ENCODE measurements at places on chromosomes 2 and 18.

- DNase-seq: no peak
Observed at GRCh38 chr2:174059884-174060244, 94.7 kb upstream of the SP3 start.

GRCh38 chr2:72993933-72994280 is 76.6 kb downstream of the EMX1 start:
- no peak for DNase-seq

GRCh38 chr2:62727876-62728566 is 22.5 kb downstream of the EHBP1 start:
- DNase-seq: no peak

DNA sequence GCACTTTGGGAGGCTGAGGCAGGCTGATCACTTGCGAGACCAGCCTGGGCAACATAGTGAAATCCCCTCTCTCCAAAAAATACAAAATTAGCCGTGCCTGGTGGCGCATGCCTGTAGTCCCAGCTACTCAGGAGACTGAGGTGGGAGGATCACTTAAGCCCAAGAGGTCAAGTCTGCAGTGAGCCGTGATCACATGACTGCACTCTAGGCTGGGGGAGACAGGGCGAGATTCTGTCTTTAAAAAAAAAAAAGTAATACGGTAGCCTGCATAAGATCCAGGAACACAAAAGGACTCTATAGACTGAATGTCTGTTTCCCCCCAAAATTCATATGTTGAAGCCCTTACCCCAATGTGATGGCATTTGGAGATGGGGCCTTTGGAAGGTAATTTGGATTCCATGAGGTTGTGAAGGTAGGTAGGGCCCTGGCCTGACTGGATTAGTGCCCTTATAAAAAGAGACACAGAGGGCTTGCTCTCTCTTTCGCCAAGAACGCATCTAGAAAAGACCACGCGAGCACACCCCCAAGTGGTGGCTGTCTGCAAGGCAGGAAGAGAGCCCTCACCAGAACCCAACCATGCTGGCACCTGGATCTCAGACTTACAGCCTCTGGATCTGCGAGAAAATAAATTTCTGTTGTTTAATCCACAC is 17.0 kb downstream of the MBOAT2 start:
- no peak for DNase-seq

DNA sequence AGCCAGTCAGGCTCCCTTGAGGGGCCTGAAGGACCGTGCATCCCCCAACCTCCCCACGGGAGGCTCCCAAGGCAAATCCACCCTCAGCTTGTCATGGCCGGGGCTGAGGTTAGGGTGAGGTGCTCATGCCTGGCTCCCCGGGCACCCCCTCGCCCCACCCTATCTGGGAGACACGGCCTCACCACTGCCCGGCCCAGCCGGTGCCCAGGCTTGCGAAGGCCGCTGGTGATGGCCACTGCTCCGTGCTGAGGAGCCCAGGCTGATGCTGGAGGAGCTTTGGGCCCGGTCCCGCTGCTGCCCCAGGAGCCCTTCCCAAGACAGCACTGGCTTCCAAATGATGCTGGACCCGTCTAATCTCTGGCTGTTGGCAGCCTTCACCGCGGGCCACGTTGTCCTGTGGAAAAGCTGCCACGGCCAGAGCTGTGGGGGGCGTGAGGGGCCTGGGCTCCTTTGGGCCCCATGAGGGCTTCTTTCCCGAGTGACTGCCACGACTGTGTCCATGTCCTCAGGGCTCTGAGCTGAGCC is 135.7 kb upstream of the CTDP1 start:
- DNase-seq: no peak

- DNase-seq: peak; percentile 31
Observed at GRCh38 chr2:98948956-98949739, 13.1 kb upstream of the CRACDL start.

- no peak for DNase-seq
Observed at GRCh38 chr2:172275239-172275638, 152.1 kb upstream of the ITGA6 start.

DNA sequence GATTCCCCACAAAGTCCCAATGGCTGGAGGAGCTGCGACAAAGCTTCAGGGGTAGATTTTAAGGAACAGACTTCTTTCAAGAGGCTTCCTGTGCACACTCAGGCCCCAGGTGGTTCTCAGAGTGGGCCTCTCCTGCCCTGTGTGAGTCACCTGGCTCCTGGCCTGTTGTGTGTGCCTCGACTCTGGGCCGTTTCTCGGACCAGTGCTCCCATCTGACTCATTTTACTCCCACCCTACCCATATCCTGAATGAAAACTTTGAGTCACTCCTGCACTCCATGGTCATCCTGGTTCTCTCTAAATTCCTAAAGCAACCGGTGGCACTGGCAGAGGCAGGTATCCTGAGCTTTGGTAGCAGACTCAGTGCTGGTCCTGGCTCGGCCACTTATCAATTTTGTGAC is 84.1 kb downstream of the CELF4 start:
- DNase-seq: no peak

DNA sequence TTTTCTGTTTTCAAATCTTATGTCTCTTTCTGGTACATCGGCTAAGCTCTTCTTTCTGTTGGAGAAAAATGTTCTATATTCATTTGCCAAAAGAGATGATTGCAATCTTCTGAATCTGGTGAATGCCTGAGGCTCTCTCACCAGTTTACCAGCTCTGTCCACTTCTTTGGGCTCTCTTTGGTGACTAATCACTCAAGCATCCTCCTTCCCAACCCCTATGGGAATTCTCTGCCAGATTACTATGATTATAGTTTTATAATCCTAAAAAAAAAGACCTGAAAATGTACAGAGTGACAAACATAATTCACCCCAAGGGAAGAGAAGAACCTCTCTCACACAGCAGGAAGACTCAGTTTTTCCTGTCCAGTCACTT is 187.3 kb downstream of the CAMKMT start:
- no peak for DNase-seq

- DNase-seq: no peak
Observed at GRCh38 chr18:69495338-69495737, 94.7 kb downstream of the DOK6 start.

DNA sequence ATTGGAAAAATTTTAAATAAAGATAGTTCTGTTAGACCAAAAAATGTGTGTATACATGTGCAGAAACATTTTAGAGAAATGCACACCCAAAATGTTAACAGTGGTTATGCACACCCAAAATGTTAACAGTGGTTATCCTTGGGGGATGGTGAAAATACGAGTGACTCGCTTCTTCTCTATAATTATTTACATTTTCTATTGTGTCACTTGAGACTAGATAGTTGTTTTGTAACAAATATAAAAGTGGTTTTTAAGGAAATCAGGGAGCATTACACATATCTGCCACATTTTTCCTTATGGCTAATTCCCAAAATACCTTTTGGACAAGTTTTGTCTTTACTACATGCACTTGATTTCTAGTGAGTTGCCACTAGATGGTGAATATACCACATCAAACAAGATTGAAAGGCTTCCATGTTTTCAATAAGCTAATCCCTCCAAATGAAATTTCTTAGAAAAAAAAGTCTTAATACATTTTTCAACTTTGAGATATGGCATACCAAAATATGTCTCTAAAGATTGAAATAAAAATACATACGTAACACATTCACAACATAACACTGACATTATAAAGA is 9.0 kb upstream of the HIBCH start:
- DNase-seq: no peak

DNA sequence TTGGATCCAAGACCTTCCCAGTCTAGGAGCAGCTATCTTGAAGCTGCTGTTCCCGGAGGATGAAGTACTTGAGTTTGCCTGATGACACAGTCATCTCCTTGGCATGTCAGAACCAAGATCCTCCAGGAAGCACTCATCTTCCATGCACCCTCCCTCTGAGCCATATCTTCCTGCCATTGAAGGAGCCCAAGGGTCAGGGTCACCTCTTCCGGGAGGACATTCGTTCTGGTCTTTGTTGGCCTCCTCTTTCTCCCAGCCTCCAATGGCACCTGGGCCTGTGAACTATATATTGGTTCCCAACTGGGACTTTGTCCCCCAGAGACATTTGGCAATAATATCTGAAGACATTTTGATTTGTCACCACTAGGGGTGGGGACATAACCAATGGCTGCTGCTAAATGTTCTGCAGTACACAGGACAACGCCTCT is 4.2 kb upstream of the MYO7B start:
- no peak for DNase-seq

DNA sequence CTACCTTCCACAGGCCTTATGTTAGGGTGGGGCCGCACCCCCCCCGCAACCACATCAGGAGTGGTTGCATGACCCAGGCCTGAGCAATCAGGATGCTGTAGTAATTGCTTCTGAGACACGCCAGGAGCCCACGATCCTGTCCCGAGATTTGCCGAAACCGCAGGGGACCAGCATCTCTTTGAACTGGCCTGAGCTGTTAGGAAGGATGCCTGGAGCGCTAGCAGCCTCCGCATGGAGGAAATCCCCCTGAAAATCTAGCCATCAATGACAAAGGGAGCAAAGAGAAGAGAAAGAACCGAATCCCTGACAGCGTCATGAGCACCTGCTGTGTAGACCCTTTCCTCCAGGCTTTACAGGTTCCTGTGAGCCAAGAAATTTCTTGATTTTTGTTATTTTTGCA is 8.7 kb upstream of the TEX44 start:
- no peak for DNase-seq

Data from NCI-H1105 (cell line).